T-helper 9 cell (primary cell): ENCODE measurements at places on chromosomes 12 and 14.

DNA sequence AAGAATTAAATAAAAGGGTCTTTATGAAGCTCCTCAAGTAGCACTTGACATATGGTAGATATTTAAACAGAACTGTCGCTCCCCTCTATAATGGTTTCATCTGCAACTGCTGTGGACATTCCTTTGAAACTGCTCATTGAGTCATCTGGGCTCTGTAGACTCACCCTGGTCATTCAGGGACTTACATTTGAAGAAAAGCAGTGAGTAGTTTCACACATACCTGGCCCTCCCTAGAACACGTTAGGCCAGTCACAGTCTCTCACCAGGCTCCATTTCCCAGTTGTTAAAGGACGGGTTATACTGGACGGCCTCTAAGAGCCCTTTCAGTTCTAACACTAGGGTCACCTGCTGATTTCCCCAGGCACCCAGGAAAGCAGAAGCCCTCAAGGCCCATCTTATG, 217.0 kb downstream of the BCL11B start:
- DNase-seq = no peak

DNA sequence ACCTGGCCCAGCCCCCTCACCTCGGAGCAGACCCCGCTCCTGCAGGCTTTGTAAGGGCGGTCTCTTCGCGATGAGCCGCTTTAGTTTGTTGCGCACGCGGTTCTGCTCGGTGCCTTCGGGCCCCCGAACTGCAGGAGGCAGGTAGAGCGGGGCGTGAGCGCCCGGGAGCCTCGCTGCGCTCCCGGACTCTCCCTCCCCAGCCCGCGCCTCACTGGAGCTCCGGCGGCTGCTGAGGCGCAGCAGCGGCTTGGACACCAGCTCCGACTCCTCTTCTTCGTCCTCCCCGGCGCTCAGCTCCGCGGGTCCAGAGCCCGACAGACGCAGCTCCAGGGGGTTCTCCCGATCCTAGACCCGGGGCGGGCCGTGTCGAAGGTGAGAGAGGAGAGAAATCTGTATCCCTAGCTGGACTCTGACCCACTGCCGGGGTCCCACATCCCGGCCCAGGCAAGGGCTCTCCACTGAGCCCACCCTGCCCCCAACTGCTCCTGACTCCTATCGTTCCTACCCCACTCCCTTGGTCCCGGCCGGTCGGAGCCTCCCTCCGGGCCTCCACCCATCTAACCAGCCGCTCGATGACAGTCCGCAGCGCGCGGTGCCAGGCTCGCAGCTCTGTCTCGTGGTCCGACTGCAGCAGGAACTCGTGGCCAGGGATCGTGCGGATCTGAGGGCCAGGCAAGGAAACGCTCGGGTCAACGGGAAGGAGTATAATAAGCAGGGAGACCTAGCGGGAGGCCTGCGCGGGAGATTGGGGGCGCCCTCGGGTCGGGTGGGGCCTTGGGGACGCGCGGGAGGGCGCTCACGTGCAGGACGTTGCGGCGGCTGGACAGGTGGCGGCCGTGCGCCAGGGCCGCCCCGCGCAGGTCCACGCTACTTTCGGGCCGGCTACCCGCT, 4.2 kb downstream of the ARHGAP9 start:
- no peak for DNase-seq

DNA sequence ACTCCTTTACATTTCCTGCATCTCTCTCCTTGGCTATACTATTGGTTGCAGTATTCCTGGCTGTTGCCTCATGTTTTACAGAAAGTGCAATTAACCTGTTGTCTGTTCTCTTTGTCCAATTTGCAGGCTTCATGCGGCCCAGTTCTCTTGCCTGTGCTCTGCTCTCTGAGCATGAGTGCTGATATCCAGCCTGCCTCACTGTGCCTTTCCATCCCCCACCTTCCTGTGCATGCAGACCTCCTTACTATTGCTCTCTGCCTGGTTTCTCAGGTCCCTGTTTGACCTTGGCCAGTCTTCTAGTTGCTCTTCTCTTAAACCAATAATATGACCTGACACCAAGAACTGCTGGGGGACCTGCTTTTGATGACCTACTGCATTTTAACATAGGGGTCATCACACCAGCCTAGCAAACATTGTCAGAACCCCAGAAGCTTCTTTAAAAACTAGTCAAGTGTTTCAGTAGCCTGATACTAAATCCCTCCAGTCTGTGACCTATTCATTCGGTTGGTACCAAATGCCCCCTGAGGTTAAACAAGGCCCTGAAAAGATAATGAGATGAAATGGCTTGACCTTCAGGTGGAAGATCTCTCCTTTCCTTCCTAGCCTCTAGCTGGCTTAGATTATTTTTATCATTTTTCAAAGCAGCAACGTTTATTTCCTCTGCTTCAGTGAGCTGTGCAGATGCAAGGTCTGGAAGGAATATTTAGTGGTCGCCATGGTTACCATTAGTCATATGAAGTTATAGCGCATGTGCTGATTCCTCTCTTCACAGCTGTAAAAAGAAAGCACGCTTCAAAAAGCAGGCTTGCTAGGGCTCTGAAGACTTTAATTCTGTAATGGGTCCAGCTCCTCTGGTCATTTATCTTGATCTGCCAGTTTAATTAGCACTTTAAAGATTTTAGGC, 216.5 kb downstream of the PHLDA1 start:
- no peak for DNase-seq

DNA sequence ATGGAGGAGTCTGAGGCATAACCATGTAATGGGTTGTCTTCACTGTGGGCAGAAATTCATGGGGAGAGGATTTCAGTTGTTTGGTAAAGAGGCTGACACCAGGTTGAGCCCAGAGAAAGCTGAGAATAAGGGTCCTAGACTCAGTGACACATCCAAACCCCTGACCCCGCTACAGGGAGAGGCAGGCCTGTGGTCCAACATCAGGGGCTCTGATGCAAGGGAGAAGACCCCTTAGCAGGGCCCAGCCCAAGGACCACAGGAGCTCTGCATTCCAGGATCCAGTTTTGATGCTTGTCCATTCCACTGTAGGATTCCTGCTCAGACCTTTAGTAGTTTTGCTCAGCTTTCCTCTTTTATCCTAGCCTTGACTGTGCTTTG, 15.5 kb downstream of the GPR68 start:
- no peak for DNase-seq

- no peak for DNase-seq
Measured at GRCh38 chr12:19129122-19129485, 429 bp upstream of the PLEKHA5 start.

DNA sequence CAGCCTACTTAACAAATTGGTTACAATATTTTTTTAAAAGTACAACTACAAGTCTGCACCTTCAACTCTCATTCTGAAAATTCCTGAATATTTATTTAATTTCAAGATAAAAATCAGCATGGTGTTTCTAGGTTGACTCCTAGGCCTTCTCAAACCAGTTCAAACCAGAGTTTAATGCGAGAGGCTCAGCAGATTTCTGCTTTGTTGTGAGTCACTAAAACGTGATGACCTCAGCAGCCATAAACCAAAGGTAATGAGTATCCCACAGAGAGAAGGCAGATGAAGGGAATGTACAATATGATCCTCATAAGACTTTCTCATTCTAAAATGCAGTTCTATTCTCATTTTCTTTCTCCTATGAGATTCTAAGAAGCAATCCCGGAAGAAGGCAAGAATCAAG, 1.5 kb downstream of the PRDM4 start:
- no peak for DNase-seq
